ENCODE measurements at places on chromosomes 3 and 15.
A peak's percentile ranks its signal among the peaks of the same experiment; 100 is the strongest.

GRCh38 chr15:42215913-42216829 is 8.1 kb upstream of the VPS39 start:
- no peak for DNase-seq

DNA sequence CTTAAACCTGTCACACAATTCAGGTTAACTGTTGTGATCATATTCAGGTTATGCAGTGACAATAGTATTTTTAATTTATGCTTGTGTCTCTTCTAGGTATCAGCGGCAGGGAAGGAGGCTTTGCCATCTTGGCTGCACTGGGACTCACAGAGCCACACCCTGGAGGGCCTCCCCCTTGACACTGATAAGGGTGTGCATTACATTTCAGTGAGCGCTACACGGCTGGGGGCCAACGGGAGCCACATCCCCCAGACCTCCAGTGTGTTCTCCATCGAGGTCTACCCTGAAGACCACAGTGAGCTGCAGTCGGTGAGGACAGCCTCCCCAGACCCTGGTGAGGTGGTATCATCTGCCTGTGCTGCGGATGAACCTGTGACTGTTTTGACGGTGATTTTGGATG is 23.6 kb upstream of the BSN start:
- DNase-seq = no peak

DNA sequence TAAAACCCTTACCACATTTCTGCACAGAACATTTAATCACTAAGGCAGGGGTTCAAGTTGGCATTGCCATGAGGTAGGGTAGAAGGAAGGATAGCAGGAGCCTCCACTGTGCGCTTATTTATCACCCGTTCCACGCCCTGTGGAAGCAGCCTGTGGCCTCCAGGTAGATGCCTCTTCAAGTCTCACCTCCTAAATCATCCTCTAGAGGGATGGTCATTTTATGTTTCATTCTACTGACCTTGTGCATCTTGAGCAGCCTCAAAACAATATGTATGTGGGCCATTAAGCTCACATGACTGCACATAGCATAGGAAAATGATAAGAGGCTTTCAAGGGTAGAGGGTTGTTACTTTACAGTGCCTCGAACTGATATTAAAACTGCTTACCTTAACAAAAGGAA is 546.2 kb downstream of the GRM7 start:
- DNase-seq = no peak

DNA sequence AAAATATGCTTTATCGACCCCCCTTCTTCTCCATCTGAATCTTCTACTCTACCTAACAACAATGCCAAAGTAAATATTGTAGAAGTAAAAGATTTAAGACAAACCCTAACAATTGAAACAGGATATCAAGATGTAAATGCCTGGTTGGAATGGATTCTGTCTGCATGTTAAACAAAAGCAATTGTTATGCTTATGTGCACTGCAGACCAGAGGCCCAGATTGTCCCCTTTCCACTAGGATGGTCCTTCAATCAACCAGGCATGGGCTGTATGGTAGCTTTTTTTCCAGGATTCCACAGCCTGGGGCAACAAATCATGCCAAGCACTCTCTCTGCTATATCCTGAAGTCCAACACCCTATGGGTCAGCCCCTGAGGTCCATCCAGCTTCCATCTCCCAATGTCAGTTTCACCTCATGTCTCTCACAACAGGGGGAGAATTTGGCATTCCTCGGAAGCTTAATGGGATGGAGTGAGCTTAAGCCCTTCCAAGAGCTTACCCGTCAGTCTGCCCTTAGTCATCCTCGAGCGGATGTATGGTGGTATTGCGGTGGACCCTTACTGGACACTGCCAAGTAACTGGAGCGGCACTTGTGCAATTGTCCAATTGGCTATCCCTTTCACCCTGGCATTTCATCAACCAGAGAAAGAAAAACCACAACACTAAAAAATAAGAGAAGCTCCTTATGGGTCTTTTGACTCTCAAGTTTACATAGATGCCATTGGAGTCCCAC is 36.2 kb downstream of the ZNF589 start:
- peak; percentile 87 for DNase-seq

DNA sequence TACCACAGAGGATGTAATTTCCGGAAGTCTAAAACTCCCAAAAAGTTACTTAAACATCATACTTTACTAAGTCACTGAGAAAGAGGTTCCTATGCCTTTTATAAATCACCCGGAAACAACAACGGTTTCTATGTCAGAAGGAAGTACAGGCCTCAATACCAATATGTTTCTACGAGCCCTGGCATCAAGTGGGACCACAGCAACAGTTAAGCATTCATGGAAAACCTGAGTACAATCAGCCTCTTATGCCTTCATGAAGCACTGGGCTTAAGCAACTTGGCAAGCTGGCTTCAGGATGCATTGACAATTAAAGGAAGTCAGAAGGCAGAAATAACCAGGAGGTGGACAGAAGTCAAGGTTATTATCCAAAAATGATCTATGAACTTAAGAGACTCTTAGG is 19.1 kb upstream of the B3GNT5 start:
- DNase-seq = no peak

DNA sequence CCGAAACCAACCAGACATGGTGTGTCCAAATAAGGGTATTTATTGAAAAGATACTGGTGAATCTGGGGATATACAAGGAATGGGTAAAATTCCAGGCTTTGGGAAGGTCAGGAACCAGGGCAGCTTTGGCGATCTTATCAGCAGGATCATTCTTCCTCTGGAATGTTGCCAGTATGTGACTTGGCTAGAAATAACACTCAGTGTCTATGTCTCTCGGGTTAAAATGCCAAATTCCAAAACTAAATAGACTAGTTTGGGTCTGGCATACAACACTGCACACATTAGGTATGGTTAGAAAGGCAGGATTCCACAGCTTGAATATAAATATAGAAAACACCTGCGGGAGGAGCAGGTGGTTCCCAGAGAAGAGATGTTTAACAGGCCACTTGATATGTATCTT is 220.2 kb upstream of the CD96 start:
- no peak for DNase-seq

- DNase-seq = no peak
These were observed 353.0 kb downstream of the MAGI1 start for GRCh38 chr3:65685621-65686235.

DNA sequence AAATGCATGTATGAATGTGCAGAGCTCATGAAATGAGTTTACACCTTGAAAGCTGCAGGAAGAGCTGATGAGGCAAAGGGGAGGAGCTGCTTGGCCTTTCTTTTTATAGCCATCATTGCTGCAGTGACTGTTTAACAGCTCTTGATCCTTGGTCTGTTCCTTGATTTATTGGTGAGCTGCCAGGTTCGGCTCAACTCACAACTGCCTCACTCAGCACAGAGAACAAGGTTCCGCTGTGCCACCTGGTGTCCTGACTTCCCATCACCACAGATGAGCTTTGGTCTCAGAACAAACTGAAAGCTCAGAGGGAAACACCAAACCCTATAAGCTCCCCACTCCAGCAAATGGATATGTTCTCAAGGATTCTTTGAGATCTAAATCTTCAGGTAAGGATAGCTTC is 626.1 kb downstream of the MAGI1 start:
- peak; percentile 23 for DNase-seq

DNA sequence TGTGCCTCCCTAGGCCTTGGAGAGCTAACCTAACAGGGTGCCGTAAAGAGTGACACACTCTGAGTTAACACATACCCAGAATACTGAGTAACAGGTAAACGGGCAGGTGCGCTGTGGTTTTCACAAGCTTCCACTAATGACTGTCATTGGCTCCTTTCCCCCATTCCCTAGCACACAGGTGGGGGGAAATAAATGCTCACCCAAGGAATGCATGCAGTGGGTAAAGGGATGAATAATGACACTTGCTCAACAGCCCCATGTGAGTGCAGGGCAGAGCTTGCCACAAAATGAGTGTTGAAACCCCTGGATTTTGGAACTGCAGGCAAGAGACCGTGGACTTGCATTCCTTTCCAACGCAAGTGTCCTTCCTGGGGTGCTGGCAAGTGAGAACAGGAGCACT is 57.6 kb downstream of the ADAMTS17 start:
- no peak for DNase-seq

DNA sequence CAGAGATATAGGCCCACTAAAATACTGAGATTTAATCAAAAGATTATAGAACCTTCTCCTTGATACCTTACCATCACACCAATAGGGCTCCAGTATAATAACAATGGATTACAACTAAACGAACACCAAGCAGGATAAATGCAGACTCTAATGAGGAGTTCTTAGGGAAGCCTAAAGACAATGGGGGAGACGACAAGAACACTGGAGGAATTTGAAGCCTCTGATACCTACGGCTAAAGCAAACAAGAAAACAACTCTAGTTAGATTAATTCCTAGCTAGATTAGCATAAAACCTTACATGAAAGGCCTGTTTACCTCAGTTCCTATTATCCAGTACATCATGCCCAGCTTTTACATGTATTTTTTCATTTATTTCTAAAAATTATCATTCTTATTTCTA is 35.1 kb downstream of the NGLY1 start:
- DNase-seq = no peak

- DNase-seq = no peak
These were observed 22.2 kb upstream of the IQSEC1 start for GRCh38 chr3:13095408-13095937.

DNA sequence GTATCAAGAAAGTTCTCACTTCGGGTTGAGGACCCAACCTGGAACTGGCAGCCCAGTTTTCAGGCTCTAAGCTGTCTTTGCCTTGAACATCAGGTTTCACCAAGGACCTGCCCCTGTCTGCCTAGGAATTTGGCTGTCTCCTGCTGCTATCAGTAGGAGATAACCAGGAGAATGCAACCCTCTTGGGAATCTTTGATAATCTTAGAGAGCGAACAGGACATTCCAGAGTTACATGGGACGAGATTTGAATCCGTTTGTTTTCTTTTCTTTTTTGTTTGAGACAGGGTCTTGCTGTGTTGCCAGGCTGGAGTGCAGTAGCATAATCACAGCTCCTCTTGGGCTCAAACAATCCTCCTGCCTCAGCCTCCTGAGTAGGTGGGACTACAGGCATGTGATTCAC is 18.0 kb upstream of the EIF1B start:
- no peak for DNase-seq

GRCh38 chr3:79245284-79246138 is 522.3 kb downstream of the ROBO1 start:
- no peak for DNase-seq

GRCh38 chr3:194574639-194575483 is 58.4 kb downstream of the TMEM44 start:
- peak; percentile 70 for DNase-seq

- DNase-seq = no peak
These were observed 19.5 kb downstream of the TRAK1 start for GRCh38 chr3:42110631-42111030.

- peak; percentile 66 for DNase-seq
These were observed 8.0 kb upstream of the CCDC13 start for GRCh38 chr3:42780892-42781700.

DNA sequence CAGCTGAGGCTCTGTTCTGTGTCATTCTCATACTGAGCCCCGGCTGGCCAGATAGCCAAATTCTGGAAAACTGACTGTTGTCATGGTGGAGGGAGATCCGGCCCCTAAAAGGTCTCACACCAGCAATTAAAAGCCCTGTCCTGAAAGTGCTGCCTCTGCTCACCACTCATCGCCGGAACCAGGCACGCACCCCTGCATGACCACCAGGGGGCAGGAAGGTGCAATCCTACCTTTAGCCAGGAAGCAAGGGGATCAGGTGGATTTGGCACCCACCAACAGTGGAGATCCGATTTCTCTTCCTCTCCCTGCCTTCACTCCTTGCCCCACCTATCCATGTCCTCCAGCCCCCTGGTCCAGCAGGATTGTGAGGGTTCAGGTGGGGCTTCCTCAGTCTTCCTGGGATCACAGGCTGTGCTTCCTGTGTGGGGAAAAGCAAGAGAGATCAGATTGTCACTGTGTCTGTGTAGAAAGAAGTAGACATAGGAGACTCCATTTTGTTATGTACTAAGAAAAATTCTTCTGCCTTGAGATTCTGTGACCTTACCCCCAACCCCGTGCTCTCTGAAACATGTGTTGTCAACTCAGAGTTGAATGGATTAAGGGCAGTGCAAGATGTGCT is 16.1 kb upstream of the CACNA2D2 start:
- peak; percentile 46 for DNase-seq

- peak; percentile 97 for DNase-seq
These were observed 16.4 kb downstream of the FAM107A start for GRCh38 chr3:58560771-58561311.

GRCh38 chr3:58077596-58078285 is 69.5 kb downstream of the FLNB start:
- DNase-seq = no peak

DNA sequence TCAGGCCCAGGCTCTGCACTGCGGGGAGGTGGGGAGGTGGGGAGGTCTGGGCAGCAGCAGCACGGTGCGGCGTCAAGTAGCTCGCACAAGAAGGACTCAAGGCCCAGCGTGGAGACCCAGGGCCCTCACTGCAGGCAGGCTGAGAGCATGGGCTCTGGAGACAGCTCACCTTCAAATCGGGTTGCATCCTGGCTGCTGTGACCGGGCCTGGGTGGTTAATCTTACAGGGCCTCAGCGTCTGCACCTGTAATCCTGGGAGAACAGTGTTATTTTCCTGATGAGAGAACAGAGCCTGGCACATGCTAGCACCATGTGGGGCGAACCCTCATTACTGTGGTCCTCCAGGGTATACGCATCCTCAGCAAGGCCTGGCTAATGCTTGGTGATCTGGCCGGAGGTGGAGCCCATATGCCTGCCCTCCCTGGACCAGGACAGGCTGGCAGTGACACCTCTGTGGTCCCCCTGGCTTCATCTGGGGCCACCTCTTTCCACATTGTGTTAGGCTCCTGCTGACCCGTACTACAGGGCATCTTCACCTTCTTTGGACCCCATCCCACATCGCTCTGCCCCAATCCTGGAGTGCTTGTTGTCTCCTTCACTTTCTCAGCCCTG is 55.5 kb downstream of the RGMA start:
- DNase-seq = no peak

GRCh38 chr3:45258317-45258716 is 32.2 kb upstream of the TMEM158 start:
- no peak for DNase-seq

DNA sequence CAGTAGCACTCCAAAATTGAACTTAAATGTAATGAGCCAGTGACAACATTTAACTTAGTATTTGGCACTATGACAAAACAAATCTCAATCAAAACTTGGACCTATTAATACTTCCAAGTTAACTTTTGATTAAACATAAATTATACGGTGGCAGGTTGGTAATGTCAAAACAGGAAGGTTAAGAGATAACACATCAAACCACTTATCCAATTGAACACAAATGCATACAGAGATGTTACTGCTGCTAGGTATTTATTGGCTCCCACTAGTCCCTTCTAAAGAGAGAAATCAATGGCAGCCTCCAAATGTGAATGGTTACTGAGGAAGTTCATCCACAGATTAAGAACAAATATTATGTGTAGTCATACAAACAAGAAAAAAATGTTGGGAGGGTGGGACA is 1.8 kb downstream of the GSK3B start:
- DNase-seq = no peak

DNA sequence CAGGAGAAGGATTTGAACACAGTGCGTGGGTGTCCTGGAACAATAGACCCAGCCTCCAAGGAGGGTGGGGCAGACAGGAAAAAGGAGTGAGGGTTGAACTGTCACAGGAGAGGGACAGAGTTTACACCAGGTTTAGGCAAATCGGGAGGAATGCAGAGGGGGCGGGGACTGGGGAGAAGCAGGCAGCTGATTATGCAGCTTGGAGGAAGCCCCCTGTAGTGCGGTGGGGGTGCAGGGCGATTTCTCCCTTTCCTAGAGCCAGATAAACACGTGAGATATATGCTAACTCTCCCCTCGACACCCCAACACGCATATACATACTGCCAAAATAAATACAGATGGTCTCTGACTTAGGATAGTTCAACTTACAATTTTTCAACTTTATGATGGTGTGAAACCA is 108.6 kb upstream of the PRR20G start:
- no peak for DNase-seq

Measured in HT1080 (cell line).